ENCODE measurements at places on chromosomes 5 and 9.
A peak's percentile ranks its signal among the peaks of the same experiment; 100 is the strongest.

DNA sequence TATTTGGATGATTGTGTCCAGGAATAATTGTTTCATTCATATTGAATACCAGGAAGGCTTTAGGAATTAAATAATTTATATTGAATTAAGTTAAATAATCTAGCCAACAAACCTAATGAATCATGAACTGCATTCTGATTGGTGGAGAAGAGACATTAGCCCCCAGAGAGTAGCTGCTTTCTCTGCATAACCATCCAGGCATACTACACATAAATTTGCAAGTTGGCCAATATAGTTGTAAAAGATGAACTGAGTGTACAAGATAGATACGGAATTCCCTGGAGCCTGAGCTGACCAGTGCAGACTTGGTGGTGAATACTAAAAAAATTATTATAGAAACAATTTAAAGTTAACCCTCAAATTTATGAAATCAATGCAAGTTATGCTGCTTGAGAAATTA is 311.8 kb upstream of the KIF2A start:
- DNase-seq = no peak

DNA sequence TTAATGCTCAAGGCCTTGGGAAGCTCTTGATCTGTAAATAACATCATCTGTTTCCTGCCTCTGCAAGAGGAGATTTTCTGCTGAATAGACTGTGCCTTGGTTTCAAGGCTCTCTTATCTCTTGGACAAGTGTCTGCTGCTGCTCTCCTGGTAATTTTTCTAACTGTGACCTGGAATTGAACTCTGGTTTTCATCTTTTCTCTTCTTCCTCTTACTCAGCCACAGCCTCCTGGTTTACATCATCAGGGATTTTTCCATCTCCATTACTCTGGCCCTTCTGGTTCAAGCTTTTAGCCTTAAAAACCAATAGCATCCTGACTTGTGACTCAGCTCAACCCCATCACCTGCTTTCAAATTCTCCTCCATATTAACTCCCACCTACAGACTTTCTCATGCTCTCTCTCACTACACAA is 49.6 kb upstream of the ITGA1 start:
- no peak for DNase-seq

- no peak for DNase-seq
These were observed 101.8 kb downstream of the CCDC192 start for GRCh38 chr5:127804886-127805426.

DNA sequence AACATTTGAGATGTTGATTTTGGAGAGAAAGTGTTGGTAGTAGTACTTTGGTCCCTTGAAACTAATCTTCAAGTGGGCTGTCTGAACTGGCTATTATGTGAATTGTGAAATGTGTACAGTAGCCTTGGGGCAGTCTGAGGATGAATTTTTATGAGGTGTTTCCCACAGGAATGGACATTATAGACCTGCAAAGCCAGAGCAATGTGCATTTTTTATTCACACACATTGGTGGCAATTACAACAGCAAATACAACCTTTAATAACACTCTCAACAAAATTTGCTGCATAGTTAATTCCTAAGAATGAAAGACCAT is 147.0 kb downstream of the PAM start:
- no peak for DNase-seq

DNA sequence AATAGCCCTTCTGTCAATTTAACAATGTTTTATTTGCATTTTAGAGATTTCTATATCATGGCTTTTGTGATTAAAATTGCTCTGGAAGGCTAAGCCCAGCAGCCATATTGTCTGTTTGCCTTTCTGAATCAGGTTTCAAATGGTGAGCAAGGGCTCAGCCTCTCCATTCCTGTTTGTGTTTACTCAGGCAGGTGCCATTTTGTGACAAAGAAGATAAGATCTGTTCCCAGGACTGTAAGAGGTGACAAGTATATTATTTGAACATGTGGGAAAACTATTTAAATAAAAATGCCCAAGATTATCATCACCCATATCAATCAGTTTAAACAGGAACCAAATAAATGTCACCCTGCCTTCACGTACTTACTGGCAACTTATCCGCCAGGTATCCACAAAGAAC is 641.3 kb upstream of the KLF4 start:
- no peak for DNase-seq

GRCh38 chr5:117263231-117263630 is 688.6 kb upstream of the SEMA6A start:
- no peak for DNase-seq

DNA sequence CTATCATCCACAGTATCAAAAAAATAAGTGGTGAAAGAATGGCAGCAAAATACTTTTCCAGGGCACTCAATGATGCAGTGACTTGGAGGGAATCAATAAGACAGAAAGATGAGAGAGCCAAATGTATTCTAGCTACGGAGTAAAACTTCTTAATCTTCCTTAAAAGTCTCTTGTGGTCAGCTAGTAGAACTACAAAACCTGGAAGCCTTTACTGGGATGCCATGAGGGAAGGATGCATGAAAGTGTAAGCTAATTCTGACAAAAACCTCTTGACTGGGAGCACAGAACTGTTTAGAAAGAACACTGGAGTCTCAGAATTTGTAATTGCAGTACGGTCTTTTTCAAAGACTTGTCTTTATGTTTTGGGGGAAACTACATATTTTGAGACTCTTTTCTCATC is 432.8 kb upstream of the PTPRD start:
- DNase-seq = no peak

DNA sequence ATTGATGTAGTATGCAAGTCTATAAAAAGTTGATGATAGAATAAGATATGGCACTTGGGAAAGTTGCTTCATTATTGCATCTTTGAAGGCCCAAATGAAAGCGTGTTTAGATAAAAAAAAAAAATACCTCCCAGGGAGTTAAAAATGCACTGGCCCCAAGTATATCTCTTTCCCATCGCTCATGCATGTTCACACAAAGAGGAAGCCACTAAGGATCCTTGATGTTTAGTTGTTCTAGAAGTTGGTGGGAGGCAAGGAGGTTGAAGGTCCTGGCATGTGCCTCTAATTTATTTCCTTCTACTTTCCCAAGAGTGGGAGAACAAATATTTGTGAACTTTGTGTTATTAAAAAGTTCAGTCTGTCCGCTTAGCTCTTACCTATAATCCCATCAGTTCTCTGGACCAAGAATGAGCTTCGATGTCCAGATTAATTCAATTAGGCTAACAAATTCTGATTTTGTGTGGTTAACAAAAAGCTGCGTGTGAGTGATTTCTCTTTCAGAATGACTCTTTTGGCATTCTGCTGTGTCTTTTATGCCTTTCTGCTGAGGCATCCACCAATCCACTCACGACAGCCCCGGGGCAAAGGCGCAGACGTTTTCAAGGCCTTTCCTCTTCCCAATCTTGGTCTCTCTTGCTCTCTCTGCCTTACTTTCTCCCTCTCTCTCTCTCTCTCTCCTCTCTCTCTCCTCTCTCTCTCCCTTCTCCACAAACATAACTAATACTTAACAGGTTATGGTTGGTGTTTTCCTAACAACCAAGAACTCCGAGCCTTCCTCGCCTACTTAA is 135.1 kb upstream of the ERCC6L2 start:
- DNase-seq = no peak

DNA sequence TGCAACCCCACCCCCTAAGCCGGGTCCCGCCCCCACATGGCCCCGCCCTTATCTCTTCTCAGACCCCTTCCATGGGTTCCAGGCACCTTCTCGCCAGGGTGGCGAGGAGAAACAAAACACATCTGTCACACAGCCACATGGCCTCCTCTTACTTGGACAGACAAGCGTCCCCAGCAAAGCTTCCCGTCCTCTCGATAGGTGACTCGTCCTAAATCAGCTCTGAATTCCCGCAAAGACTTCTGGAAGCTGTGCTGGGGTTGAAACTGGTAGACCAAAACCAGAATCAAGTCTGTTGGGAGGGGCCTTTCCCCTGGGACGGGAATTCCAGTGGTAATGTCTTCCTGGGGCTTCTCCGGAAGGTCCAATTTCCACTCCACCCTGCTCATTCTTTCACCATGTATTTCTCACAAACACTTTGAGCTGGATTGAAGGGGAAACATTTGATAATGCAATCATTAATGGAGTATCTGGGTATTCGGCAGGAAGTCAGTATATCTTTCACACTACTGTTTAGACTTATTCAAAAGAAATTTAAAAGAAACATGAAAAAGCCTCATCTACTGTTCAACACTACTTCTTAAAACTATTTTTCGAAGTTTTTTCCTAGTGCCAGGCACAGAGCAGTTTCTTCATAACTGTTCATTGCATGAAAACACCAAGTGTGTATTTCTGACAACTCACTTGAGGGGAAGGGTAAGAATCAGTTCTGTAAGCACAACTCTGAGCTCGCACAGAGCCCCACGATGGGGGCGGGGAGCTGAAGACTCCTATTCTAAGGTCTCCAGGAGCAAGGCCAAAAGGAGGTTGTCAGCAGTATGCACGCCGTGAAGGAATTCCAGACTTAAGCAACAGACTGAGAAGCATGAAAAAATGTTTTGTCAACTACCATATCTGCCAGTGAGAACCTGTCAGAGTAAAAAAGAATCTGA is 644 bp upstream of the CTNNAL1 start:
- no peak for DNase-seq

DNA sequence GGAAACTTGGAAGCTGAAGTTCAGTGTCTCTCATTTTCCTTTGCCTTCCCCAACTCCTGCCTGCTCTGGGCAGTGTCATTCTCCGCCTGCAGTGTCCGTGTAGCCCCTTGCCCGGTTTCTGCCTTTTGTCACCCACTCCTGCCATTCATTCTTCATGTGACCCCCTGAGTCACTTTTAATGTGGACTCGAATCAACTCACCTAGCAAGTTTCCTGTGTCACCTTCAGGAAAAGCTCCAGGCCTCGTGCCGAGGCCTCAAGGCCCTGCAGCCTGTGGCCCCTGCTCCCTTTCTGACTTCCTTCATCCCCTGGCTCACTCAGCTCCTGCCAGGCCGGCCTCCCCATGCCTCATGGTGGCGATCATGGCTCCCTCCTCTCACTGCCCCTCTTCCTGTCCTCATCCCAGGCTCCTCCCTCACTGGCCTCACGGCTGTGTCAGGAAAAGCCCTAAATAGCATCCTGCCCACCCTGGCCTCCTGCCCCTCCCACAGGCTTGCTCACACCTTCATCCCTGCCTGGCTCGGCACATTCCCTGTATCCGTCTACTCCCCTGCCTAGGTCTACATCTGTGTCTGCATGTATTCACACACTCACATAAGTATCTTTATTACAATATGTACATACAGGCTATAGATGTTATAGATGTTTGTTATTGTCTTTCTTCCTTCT is 294.9 kb downstream of the MED10 start:
- no peak for DNase-seq

DNA sequence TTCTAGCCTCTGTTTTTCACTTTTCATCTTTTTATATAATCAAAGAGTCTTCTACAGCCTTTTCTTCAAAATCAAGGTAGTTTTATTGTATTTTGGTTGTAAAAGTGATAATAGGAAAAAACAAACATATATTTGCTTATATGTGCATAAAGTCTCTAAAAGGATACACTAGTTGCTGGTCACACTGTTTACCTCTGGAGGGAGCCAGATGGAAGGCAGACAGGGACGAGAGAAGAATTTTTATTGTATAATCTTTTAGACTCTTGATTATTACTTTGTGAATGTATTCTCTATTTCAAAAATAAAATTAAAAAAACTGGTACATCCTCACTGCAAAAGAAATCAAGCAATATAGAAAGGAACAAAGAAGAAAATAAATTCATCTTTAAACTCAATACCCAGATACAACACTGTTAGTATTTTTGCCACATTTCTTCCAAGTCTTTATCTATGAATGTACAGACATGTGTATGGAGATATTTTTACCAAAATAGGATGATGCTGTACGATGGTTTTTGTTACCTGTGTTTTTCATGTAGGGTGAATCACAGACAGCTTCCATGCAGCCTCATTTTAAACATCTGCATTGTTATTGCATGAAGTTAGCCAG is 6.1 kb upstream of the RNF183 start:
- DNase-seq = peak; percentile 10

DNA sequence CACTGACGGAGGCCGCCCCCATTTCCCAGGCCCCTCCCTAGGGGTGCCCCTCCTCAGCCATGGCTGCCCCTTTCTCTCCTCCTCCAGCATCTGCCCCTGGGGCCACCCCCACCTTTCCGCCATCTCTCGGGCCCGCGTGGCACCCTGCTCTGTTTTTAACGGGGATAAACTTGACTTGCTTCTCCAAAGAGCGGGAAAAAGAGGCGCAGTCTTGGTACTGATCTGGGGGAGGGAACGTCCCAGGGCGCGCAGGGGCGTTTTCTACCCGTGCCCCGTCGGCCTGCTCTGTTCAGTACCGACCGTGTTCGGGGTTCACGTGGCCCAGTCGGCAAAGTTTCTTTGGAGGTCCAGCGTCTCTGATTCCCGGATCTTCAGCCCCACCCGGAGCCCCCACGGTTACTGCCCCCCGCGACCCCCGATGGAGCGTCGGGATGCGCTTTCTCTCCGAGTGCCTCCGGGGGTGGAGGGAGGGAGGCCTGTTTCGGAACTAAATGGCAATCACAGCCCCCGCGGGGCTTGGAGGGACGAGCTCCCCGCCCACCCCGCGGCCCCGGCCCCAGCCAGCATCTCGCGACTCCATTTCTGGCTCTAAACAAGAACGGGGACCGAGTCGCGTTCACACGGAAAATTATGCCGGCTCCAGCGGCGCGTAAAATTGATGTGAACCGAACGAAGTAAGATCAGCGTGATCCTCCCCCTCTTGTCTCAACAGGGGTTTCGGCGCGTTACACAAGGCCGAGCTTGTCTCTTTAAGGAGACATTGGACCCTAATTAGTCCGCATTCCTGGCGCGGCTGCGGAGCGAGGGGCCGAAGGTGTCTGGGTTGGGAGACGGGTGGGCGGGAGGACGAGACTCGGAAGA is 1.1 kb upstream of the TLE4 start:
- DNase-seq = no peak

DNA sequence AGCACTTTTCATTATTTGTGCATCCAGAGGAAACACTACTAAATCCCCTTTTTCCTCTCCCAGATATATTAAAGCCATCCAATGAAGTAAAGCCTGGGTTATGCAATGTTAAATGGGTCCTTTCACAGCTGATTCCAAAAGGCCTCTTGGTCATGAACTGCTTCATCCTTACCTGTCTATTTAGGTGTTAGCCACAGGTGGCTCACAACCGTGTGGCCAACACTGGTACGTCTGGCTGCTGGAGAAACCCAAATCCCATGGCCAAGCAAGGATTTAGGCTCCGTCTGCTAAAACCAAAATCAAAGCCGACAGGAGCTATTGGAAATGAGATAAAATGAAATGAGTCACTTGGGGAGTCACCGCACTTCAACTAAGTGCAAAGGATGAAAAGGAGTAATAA is 193.9 kb downstream of the ADCY2 start:
- no peak for DNase-seq

DNA sequence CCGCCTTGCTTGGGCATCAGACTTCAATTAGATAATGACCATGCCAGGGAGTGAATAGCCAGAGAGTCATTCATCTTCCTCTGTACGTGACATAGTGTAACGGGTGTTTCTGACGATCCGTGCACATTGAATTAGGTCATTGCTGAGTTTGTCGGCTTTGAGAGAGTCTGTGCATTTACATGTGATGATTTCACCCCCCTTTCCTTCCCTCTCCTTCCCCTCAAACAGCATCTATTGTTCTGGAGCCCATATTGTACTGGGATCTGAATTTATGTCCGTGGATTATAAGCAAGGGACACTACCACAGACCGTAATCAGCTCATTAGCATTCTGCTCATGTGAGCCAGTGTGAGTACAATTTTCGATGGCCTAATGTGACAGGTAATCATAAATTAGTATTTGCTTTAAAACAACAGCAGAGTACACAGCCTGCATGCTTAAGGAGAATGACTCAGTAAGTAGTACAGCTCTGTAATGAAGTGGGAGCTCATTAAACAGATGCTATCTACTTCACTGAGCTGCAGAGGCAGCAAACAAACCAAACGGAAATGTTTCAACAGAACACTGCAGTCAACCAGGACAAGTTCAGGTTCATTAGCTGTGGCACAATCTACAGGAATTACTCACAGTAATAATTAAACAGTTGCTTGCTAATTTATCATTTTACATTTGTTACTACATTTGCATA is 302.1 kb downstream of the CSNK1G3 start:
- peak; percentile 78 for DNase-seq
